ENCODE measurements at places on chromosomes 11 and 22. TPM values are rescaled to one million over a fixed set of nuclear protein-coding genes. Genes with fewer than 3 reads are reported as not detected.

The SCGB1A1 gene
- not detected for total RNA-seq

- H3K4me3 ChIP-seq: no peak overlapping the region
- no peak overlapping the region for H3K27ac ChIP-seq
- H3K27me3 ChIP-seq: no peaks in the 10 kb centered on the region
- H3K4me1 ChIP-seq: peaks cover 4% of the 10 kb centered on the region
Measured at GRCh38 chr11:61637277-61637676, 42.9 kb upstream of the DAGLA start.

DNA sequence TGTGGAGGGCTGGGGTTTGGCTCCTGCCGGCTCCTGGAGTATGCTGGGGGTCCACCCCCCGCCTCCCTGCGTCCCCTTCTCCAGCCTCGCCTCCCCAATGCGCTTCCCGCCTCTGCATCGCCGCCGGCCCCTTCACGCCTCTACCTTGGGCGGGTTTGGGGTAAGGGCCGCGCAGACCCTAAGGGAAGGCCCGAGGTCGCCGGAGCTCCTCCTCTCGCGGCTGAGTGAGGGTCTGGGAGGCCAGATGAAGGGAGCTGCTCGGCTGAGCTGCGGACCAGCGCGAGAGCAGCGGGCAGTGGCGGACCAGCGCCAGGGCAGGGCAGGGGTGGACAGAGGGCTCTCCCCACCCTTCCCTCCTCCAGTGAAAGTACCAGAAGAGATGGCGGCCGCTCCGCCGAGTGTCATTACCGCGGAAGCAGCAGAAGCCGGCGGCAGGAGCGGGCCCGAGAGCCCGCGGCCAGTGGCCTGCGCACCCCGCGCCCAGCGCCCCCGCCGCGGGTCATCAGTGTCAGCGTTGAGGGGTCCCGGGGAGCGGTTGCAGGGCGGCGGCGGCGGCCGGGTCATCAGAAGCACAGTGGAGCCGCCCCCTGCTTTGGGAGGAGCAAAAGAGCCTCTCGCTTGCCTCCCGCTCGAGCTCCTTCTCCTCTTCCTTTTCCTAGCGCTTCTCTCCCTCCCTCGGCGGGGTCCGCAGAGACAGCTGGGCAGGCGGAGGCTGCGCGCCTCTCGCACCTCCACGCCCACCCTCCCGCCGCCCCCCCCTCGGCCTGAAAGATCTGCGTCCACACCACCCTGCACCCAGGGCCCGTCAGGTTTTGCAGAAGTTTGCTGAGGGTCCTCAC lies 255.6 kb upstream of the CADM1 start:
- peaks cover 20% of the 10 kb centered on the region for H3K27me3 ChIP-seq
- no peak for DNase-seq
- H3K27ac ChIP-seq: no peak overlapping the region
- peak overlapping the region; percentile 31 for H3K4me3 ChIP-seq

The KCNJ1 gene
- 0.22 TPM for total RNA-seq

DNA sequence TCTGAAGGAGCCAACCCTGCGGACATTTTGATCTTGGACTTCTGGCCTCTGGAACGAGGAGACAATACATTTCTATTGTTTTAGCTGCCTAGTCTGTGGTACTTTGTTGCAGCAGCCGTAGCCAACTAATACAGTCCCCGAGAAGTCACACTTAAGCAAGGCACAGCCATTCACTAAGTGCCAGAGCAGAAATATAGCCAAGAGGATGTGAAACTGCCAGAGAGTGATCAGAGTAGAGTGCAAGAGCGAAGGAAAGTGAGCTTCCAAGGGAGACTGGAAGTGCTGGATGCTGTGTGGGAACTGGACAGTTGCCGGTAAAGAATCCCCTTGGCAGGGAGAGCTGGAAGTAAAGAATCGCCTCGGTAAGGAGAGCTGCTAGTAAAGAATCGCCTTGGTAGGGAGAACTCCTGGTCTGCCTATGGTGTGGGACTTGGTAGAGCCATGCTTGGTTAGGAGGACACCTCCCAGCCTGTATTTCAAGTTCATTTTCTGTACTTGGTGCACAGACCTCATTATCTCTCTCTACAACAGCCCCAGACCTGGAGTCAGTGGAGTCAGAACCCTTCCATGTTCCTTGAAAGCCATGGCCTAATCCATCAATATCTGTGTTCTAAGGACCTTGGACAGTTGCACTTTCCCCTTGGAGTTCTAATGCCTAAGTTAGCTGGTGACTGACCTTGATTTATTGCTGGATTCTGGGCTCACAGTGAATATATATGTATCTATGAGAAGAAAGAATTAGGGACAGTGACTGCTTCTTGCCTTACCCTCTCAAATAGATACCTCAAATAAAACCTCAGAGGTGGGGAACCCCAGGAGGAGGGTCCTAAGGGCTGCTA lies 162.1 kb downstream of the LDLRAD3 start:
- no peaks in the 10 kb centered on the region for H3K36me3 ChIP-seq
- H3K4me1 ChIP-seq: no peaks in the 10 kb centered on the region
- H3K4me3 ChIP-seq: no peak overlapping the region
- no peak overlapping the region for H3K27ac ChIP-seq
- H3K27me3 ChIP-seq: no peaks in the 10 kb centered on the region

The LRRC74B gene
- not detected for total RNA-seq

The TMEM151A gene
- 0.14 TPM for total RNA-seq

DNA sequence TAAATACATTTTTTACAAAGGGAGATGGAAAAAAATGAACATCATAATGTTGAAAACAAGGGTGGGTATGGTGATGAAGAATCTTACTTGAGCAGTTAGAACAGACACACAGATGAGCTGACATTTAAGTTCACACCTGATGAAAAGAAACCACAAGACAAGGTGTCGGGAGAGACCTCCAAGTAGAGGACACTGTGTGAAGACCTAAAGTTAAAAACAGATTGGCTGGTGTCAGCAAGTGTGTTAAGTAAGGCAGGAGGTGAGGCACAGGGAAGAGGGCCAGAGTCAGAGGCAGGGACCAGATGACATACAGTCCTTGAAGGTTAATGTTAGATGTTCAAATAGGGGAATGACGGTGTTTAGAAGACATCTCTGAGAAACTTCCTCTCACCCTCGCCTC lies 236.8 kb downstream of the FAT3 start:
- no peak for DNase-seq
- no peaks in the 10 kb centered on the region for H3K4me1 ChIP-seq
- no peak overlapping the region for H3K4me3 ChIP-seq
- no peaks in the 10 kb centered on the region for H3K27me3 ChIP-seq
- no peak overlapping the region for H3K27ac ChIP-seq

- H3K4me3 ChIP-seq: no peak overlapping the region
- peaks cover 46% of the 10 kb centered on the region for H3K4me1 ChIP-seq
- no peak for DNase-seq
- peak overlapping the region; percentile 75 for H3K27ac ChIP-seq
Measured at GRCh38 chr11:67311051-67311555, 7.8 kb downstream of the SSH3 start.

The HEPHL1 gene
- total RNA-seq: not detected
